ENCODE measurements at places on chromosomes 1 and 21. TPM values are rescaled to one million over a fixed set of nuclear protein-coding genes. Genes with fewer than 3 reads are reported as not detected.

DNA sequence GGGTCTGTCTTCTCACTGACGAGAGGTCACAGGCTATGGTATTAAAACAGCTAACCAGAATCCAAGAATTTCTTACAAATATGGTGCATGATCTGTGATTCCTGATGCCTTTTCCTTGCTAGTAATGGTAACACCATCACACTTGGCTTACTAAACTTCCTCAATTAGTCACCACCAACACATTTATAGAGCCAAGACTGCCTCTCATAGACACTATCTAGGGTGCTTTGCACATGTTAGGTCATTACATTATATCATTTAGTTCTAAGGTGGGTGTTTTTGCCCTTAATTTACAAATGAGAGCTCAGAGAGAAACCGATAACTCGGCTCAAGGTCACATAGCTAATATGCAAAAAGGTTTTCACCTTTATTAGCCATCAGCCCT, 8.7 kb downstream of the KIF21B start:
- no peak for DNase-seq

Gene TGFB2
- 1.5 TPM for total RNA-seq

Gene INAVA
- total RNA-seq = not detected

Gene IGSF3
- 17.5 TPM for total RNA-seq

DNA sequence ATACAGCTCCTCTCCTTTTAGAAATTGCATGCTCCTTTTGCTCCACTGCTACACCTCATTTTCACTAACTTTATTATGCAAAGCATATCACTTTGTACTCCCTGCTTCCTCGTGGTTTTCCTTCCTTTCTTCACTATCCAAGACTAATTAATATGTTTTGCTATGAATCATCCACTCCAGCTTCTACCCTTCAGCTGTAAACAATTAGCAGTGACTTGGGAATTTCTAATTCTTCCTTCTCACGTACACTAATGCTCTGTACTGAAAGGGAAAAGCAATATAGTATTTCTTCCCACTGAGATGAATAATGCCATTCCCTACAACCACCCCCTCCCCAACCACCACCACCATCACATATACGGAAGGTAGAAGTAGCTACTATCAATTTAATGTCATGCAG, 1917.0 kb downstream of the MRPL39 start:
- no peak for DNase-seq

Gene COL6A1
- total RNA-seq = 173 TPM

GRCh38 chr1:153506386-153506785, 29.4 kb downstream of the S100A6 start:
- DNase-seq = no peak

GRCh38 chr1:160682983-160683865, 28.4 kb downstream of the CD48 start:
- no peak for DNase-seq

GRCh38 chr1:1759456-1760344, 18.6 kb downstream of the NADK start:
- DNase-seq = peak; percentile 39

GRCh38 chr1:152451254-152451653, 37.2 kb upstream of the CRNN start:
- no peak for DNase-seq

DNA sequence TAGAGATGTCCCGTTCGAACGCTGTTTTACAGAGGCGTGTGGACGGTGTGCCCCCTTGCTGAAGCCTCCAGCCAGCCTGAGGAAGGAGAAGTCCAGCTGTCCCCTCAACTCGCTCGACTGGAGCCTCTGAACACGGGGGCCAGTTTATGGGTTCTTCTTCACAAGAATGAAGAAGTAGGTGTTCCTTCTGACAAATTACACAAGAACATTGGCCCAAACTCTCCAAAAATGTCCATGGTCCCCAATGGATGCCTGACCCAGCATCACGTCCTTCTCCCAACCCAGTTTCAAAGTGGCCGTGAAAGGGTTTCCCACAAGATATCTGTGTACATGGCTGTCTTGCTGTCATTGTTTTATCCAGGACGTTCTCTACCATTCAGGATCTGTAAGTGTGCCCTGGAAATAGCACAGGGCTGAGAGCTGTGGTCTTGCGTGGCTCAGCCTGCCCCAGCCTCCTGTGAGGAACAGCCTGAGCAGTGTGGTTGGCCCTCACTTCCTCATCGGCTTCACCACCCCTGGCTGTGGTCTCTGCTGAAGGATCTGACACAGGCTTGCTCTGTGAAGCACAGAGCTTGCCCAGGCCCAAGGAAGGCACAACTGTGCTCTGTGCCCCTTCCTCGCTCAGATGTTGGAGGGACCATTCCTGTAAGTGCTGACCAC, 1.0 kb upstream of the S100B start:
- peak; percentile 64 for DNase-seq

DNA sequence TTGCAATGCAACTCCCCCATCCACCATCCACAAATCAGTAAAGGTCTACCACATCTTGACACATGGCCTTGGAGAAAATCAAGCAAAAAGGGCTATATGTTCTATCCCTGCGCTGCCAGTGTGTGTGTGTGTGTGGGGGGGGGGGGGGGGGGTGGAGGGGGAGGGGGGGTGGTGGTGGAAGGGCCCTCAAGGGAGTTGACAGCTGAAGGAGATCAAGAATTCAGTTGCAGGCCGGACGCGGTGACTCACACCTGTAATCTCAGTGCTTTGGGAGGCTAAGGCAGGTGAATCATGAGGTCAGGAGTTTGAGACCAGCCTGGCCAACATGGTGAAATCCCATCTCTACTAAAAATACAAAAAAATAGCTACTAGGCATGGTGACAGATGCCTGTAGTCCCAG, 37.6 kb upstream of the CLIC4 start:
- no peak for DNase-seq

- no peak for DNase-seq
These were observed 43.3 kb downstream of the PHC2 start for GRCh38 chr1:33387625-33388024.

Gene PINK1
- total RNA-seq = 288 TPM

DNA sequence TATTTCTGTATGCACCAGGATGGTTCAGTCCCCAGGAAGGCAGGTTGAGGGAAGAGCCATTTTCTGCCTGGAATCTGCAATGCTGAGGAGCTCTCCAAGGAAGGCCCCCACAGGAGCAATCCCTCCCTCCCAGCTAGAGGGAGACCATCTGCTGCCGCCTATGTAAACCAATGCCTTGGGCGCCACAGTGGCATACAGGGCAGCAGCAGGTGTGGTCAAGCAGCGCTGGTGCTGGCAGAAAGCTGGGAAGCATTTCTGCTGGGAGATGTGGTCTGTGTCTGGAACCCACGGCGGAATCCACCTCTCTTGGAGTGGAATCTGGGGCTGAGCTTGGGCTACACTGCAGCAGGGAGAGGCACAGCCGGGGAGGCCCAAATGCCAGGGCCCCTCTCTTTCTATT, 283.3 kb downstream of the RRAGC start:
- DNase-seq = no peak

GRCh38 chr1:23461050-23461449, 22.9 kb downstream of the ASAP3 start:
- DNase-seq = no peak

GRCh38 chr1:203338335-203339036, 12.4 kb downstream of the FMOD start:
- DNase-seq = no peak

Gene CLCNKB
- total RNA-seq = 2.5 TPM

- peak; percentile 20 for DNase-seq
These were observed 1.3 kb downstream of the CELSR2 start for GRCh38 chr1:109250454-109251276.

Gene LRRN2
- 1.7 TPM for total RNA-seq

DNA sequence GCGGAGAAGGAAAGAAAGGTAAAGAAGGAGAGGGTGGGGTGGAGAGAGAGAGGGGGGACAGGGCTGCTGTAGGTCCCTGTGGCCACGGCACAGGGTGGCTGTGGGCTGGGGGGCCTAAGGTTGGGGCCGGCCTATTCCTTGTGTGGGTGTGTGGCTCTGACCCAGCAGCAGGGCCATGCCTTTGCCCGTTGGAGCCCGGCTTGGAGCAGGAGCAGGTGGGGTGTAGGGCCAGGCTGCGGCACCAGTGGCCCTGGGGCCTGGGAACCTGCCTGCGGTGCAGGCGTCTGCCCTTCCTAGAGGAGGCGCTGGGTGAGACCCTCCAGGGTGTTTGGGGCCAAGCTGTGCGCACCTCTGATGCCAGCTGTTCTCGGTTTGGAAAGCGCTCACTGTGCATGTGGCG, 19.7 kb upstream of the SUMO3 start:
- peak; percentile 27 for DNase-seq

Gene HEYL
- 16.9 TPM for total RNA-seq

Gene SPAG17
- total RNA-seq = not detected

Data from Right ventricle myocardium superior (tissue), 1 donor.